ENCODE measurements at places on chromosomes 4 and X. TPM values are rescaled to one million over a fixed set of nuclear protein-coding genes. Genes with fewer than 3 reads are reported as not detected.

GRCh38 chr4:10084651-10085358, 31.8 kb downstream of the WDR1 start:
- no peak for DNase-seq
- H3K4me3 ChIP-seq, result no peak overlapping the region
- H3K36me3 ChIP-seq, result peaks cover 95% of the 10 kb centered on the region
- no peaks in the 10 kb centered on the region for H3K27me3 ChIP-seq

The PFKFB1 gene
- total RNA-seq, result 0.69 TPM

DNA sequence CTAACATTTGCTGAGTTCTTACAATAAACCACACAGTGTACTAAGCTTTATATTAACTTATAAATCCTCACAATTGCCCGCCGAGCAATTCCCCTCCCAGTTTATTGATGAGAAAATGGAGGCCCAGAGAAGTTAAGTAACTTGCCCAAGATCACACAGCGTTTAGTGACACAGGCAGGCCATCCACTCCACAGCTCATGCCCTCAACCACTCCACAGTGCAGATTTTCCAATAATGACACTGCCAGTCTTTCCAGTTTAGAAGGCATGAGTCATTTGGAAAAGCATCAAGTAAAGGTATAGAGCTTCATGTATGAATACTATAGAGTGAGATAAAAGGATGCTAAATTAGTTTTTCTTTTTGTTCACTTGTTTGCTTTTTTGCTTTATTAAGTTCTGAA, 208.5 kb downstream of the CAMK2D start:
- no peaks in the 10 kb centered on the region for H3K27me3 ChIP-seq
- H3K4me3 ChIP-seq, result no peak overlapping the region
- no peak overlapping the region for H3K27ac ChIP-seq
- H3K4me1 ChIP-seq, result no peaks in the 10 kb centered on the region
- DNase-seq, result no peak

DNA sequence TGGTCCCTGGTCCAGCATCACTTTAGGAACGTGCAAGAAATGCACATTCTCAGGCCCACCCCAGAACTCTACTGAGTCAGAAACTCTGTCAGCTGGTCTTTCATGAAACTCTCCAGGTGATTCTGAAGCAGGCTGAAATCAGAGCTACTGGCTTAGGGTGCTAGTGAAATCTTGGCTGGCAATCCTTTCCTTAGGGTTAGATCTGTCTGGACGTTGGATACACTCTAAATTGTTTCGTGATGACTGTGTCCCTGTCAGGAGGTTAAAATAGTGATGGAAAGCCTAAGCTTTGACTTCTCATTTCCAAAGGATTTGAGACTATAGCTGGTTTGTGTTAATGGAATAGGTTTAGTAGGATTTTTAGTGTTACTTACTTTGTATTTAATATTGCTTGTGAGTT, 99.1 kb downstream of the ARHGAP10 start:
- H3K27ac ChIP-seq, result no peak overlapping the region
- no peak for DNase-seq
- H3K36me3 ChIP-seq, result no peaks in the 10 kb centered on the region
- H3K4me3 ChIP-seq, result no peak overlapping the region

- DNase-seq, result no peak
- no peaks in the 10 kb centered on the region for H3K27me3 ChIP-seq
- no peaks in the 10 kb centered on the region for H3K36me3 ChIP-seq
- no peak overlapping the region for H3K27ac ChIP-seq
- H3K4me3 ChIP-seq, result no peak overlapping the region
Observed at GRCh38 chr4:19623866-19624265, 627.8 kb upstream of the SLIT2 start.

The PLS3 gene
- 0.51 TPM for total RNA-seq

GRCh38 chr4:135319685-135320084, 1118.1 kb upstream of the PABPC4L start:
- H3K27me3 ChIP-seq, result no peaks in the 10 kb centered on the region
- H3K4me3 ChIP-seq, result no peak overlapping the region
- no peaks in the 10 kb centered on the region for H3K4me1 ChIP-seq
- no peaks in the 10 kb centered on the region for H3K36me3 ChIP-seq
- no peak for DNase-seq

Data from CD8-positive, alpha-beta memory T cell (primary cell).